ENCODE measurements at places on chromosomes 2 and 18. TPM values are rescaled to one million over a fixed set of nuclear protein-coding genes. Genes with fewer than 3 reads are reported as not detected.

GRCh38 chr18:6644836-6645627, 84.5 kb upstream of the ARHGAP28 start:
- no peak for DNase-seq

Gene OTOS
- polyA plus RNA-seq: not detected

DNA sequence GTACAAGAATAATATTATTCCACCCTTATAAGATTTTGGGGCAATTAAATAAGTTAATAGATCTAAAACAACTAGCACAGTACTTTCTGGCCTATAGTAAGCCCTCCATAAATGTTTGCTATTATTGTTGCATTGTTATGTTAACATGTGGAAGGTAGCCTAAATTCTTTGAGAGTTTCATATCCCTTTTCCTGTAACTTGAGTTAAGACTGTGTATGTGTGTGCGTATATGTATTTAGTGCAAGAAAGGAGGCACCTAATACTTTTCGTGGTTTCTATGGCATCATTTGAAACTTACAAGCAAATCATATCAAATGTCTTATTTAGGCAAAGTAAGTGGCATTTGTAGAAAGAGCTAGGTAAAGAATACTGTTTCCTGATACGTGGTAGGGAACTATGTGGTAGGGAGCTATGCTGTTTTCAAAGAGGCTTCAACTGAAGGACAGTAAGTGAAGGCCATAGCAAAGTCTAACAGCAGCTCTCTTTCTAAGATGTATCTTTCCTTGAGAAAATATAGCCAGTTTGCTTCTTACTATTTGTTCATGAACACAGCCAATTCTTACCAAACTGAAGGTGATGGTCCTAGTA, 36.8 kb upstream of the C2orf74 start:
- DNase-seq: no peak

Gene RSAD2
- 2.1 TPM for polyA plus RNA-seq

DNA sequence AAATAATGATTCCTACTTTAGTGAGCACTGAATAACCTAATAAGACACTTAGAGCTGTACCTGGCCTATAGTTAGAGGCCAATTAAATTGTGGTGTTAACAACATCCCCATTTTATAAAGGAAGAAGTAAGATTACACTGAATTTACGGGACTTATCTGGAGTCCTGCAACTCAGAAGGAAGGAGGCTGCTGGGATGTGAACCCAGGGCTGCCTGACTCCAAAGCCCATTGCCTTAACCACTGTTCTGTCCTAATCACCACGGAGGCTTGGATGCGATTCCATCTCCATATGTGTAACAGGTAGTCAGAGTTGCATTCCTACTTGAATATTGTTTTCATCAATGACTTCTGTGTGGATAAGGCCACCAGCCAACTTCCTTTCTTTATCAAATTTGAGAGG, 168.9 kb downstream of the SOCS6 start:
- no peak for DNase-seq

DNA sequence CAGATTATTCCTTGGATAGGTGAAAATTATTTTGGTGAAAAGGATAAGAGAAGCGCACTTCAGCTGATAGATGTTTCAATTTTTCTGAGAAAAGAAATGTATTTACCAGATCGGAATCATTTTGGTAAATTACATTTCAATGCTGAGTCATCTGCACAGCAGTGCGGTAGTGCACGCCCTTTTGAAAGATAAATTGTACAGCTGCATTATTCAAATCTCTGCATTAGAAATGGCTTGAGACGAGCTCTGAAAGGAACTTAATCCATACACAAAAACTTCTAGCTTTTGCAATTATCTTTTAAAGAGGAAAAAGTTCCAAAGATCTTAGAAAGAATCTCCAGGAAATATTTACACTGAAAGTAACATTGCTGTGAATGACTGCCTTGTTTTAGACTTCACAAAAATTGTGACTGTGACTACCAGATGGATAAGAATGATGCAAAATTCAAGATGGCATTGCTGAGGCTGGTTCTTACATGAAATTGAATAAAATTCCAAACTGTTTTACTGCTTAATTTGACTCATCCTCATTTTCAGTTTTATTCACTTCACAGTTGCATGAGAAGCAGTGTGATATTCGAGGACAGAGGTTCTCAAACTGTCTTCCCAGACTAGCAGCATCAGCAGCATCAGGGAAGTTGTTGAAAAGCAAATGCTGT, 161.7 kb downstream of the RND3 start:
- DNase-seq: no peak

Gene LMAN2L
- polyA plus RNA-seq: 8.6 TPM

Gene C1QL2
- polyA plus RNA-seq: not detected

Gene EGR4
- not detected for polyA plus RNA-seq

DNA sequence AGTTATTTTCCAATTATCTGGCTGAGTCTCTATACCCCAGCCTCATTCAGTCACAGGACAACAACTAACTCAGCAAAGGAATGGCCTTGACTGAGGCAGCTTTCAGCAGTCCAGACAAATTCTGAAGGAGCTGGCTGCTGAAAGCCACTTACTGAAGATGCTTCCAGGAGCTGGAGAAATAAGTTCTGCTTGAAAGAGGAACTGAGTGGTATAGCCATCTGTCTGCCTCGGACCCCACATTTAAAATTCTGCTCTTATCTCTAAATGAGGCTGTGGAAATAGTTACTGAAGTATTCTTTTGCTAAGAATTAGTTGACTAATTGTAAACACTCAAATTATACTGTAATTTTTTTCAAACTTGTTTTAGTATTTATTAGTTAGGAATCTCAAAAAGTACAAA, 9.1 kb upstream of the GPD2 start:
- no peak for DNase-seq

DNA sequence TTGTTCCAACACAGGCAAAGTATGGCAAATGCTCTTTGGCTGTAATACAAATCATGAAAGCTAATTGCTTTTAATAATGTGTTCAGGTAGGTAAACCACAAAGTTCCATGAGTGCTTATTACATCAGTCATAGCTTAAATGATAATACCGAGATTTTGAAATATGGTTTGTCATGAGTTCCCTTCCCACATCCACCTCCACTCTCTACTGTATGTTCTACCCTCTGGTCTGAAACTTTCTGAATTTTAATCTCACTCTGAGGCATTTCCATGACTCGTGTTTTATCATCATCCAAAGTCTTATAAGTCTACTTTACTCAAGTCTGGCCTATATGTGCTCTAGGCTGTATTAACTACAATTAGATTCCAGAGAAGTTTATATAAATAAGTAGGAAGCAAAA, 354.8 kb downstream of the AKAIN1 start:
- no peak for DNase-seq

- DNase-seq: no peak
Observed at GRCh38 chr2:204401114-204401513, 144.2 kb upstream of the PARD3B start.

Gene RIT2
- not detected for polyA plus RNA-seq

GRCh38 chr18:54557958-54558357, 33.1 kb upstream of the DYNAP start:
- DNase-seq: no peak

DNA sequence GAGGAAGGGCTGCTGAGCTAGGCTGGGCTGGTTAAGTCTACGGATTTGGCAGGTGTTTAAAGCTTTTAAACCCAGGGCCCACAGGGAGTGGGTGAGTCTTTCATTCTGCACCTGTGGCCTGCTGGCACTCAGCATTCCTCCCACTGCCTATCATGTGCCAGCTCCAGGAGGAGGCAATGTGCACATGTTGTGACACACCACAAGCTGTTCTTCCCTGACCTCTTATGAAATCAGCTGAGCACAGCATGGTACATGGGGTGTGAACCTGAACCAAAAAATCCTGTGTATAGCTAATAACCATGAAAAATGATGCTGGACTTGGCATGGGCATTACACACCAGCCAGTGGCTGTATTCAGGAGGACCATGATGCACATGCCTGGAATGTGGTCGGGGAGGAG, 297.9 kb upstream of the MMADHC start:
- no peak for DNase-seq

- no peak for DNase-seq
Observed at GRCh38 chr2:23456396-23456795, 71.4 kb downstream of the KLHL29 start.

DNA sequence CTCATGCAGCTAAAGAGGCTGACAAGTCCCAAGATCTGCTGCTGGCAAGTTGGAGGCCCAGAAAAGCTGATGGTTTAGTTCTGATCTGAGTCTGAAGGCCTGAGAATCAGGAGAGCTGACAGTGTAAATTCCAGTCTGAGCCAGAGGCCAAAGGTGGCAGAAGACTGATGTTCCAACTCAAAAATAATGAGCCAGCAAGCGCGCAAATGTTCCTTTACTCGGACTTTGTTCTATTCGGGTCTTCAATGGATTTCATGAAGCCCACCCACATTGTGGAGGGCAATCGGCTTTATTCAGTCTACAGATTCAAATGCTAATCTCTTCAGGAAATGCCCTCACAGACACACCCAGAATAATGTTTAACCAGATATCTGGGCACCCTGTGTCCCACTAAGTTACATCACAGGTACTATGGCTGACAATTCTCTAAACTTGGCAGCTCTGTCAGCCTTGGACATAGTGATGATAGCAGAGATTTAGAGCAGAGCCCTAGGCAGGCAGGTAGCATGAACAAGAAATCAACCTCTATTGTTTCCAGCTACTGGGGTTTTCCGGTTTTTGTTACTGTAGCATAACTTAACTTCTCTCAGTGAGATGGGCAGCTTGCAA, 318.5 kb downstream of the HRH4 start:
- no peak for DNase-seq

GRCh38 chr2:138985881-138986280, 205.7 kb upstream of the NXPH2 start:
- DNase-seq: no peak

DNA sequence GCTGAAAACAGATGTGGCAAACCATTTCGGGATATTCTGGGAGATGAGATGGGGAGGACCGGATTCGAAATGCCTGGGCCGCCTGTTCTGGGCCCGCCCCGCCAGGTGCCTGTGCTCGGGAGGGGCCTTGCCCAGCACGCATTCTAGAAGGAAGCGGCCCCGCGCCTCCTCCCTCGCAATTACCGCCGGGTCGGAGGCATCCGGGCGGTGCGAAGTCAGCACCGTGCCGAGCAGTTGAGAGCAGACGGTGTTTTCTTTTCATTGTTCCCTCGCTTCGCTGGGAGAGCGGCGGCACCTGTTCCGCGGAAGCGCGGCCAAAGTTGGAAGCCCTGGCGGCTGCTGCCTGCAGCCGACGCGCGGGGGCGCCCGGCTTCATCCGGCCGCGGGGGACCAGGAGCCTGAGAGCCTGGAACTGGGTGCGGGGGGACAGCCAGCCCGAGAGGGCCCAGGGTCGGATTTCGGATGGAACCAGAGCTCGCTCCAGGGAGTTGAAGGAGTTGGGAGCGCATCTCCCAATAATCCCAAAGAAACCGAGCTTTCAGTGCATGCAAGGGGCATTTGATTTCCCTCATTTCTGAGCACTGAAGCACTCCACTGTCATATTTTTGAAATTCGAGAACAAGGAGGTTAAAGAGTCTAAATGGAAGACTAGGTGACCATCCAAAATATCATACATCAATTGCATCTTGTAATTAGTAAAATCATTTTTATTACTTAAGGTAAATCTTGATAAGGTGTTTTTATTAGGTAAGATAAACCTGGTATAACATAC, 241.8 kb upstream of the RAB12 start:
- DNase-seq: peak; percentile 39

DNA sequence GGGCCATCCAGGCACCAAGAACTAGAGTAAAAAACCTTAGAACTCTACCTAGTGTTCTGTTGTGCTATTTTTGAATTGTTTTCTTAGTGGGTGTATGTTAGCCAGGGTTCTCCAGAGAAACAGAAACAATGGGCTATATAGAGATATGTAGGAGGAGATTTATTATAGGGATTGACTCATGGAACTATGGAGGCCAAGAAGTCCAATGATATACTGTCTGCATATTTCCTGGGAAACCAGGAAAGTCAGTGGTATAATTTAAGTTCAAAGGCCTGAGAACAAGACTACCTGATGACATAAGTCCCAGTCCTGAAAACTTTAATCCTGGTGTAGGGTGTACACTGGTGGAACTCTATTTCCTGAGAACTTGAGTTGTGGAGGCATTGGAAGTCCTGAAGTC, 108.7 kb upstream of the ACVR1 start:
- DNase-seq: no peak

Gene DSG3
- polyA plus RNA-seq: under 0.01 TPM

GRCh38 chr2:156852210-156852609, 405.3 kb upstream of the GALNT5 start:
- no peak for DNase-seq
